AG10803 (cell line): ENCODE measurements at places on chromosomes 4 and X.

DNA sequence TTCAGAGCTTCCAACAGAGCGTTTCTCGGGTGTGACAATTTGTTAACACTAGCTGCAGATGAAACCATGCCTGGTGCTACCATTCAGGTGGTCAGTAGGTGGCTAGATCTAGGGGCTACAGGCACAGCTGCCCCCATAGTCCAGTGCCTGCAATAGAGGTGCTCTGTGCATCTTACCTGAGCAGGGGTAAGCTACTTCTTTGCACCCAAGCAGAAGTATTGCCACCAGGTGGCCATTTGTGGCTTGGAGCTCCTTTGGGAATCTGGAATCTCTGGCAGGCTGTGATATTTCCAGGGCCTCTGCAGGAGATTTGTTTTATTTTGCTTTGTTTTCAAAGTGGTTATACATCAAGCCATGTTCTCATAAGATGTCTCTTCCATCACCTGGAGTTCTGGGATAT, 170.7 kb upstream of the PUDP start:
- DNase-seq = peak; percentile 1

DNA sequence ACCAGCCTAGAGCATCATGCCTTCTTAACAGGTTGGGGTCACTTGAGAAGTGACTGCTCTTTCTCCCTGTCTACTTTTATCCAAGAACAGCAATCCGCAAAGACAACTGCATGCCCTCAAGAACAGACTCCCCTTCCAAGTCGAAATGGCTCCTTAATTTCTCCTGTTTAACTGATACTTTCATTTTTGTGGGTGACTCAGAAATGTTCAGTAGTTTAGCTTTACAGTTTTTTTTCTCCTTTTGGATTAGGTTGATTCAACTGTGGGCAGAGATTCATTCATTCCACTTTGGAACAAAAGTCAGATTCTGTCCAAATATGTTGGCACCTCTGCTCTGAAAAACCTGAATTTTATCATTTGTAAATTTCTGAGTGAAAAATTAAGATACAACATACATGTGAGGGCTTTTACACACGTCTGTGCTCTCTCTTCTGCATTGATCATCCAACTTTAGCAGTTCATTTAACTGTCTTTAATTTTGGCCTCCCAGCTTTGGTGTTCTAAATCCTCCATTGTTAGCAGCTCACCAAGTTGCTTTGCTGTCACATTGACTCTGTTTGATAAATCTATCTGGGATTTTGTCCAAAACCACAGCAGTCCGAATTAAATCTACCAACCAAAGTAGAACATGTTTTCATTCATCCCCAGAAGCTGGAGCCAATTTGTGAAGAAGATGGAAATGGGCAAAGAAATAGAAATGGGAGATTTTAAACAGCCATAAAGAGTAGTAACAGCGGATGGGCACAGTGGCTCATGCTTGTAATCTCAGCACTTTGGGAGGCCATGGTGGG, 50.0 kb downstream of the HOPX start:
- peak; percentile 56 for DNase-seq

GRCh38 chrX:21929209-21929608, 11.3 kb upstream of the SMS start:
- no peak for DNase-seq

GRCh38 chr4:23232987-23233386, 540.2 kb downstream of the GBA3 start:
- no peak for DNase-seq

GRCh38 chr4:173214661-173215060, 46.0 kb downstream of the GALNT7 start:
- DNase-seq = peak; percentile 59

DNA sequence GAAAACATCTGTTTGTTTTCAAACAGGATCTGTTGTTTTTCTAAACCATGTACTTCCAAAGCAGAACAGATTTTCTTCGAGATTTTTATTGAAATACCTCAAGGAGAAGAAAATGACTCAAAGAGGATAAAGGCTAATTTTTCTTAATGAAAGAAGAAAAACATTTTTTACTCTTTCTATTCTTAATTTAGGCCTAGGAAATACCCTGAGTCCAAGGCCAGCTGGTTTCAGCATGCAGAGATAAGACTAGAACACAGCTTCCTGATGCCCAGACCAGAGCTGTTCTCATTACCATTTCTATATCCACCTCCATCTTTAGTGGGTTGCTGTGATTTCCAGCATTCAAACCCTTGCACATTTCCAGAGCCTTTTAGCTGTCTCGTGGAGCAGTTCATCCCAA, 18.3 kb downstream of the GAB1 start:
- no peak for DNase-seq

DNA sequence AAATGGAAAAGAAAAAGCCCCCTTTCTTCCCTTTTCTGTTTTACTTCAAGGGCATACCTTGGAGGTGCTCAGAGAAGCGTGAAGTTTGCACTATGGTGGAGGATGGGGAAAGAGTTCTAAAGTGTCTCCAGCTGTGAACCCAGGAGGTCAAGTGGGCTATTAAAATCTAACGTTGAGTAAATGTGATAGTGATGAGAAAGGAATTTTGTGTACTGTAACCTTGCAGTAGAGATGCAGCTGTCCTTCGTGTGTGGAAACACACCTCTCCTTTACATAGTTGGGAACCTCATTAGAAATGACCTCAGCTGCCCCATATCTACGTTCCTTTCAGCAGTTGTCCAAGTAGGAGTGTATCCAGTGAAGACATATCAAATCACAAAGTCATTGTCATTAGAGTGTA, 26.5 kb downstream of the ADH5 start:
- peak; percentile 25 for DNase-seq

- no peak for DNase-seq
Measured at GRCh38 chr4:14924076-14924811, 78.0 kb upstream of the CPEB2 start.

DNA sequence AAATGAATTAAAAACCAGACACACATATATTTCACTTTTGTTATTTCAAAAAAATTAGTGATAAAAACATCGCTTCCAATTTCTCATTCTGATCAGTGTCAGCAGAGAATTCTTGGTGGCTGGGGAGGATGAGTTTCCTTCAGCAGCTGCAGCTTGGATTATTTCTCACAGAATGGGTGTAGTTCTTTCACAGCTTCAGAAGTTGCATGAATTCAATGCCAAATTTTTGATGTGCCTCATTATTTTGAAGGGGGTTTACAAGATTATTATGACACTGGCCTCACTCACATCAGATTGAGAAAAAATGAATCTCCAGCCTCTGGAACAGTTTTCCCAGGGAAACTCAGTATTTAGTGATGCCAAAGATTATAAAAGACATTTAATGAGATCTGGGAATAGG, 184.9 kb upstream of the WDFY3 start:
- no peak for DNase-seq

GRCh38 chr4:22490718-22491315, 25.0 kb downstream of the ADGRA3 start:
- no peak for DNase-seq

DNA sequence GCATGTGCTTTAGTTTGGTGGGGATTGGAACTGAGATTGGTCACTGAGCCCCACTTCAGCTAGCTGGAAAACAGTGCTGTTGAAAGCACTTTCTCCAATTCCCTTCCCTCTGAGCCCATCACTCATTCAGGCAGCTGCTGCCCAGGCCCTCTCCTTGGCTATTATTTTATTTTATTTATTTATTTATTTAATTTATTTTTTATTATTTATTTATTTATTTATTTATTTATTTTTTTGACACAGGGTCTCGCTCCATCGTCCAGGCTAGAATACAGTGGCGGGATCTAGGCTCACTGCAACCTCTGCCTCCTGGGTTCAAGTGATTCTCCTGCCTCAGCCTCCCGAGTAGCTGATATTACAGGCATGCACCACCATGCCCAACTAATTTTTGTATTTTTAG, 51.8 kb upstream of the RBPJ start:
- DNase-seq = no peak

GRCh38 chr4:153564630-153565525, 98.7 kb downstream of the TMEM131L start:
- DNase-seq = peak; percentile 65

DNA sequence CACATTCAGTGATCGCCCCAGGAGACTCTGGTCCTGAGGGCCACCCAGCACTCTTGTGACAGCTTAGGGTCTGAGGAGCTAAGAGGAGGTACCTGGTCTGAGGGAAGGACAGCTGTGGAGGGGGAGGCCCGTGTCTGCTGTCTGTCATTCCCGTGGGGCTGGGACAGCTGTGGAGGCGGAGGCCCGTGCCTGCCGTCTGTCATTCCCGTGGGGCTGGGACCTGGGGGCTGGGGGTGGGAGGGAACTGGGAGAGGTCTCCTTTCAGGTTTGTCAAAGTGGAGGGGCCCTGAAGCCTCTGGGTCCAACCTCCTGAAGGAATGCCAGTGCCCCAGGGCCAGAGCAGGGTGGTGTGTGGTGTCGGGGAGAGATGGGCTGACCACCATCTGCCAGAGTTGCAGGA, 45.0 kb upstream of the ADRA2C start:
- DNase-seq = no peak

DNA sequence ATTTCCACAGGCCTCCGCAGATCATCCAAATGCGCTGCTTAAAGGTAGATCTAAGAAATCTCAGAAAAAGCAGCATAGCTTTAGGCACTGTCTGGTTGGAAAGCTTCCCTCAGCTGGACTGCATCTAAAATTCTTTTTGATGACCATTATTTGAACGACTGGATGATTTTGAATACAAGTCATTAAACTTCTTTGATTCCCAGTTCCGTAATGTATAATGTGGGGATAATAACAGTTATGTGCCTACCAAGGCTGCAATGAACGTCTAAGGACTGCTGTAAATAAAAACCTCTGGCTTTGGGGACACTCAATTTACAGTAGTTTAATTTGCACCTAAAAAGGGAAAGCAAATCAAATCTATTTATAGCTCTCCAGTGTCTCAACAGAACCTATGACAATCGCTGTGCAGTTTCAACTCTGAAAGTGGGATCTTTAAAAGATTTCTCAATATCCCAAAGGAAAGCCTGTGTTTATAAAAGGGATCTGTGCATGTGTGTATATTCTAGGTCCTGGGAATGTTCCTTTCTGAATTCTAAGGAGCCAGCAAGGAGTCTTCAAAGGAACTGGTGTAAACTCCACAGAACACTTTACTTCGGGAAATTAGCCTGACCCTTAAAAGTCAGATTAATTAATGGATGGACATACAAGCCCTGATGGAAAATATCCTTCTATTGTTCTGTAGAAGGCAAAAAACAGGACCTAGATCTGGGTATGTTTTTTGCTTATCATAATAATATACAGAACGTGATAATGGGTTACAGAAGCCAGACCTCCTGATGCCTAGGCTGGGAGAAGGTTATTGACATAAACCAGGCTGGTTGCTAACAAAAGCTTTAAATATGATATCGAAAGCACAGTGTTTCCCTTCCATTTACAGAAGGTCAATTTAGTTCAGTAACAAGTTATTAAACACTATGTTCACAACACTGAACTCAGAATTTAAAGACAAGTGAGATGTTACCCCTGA, 53.4 kb downstream of the AFAP1 start:
- no peak for DNase-seq

- DNase-seq = no peak
Measured at GRCh38 chr4:73608689-73609594, 11.3 kb downstream of the RASSF6 start.

- no peak for DNase-seq
Measured at GRCh38 chr4:81839347-81840042, 367.8 kb upstream of the RASGEF1B start.

DNA sequence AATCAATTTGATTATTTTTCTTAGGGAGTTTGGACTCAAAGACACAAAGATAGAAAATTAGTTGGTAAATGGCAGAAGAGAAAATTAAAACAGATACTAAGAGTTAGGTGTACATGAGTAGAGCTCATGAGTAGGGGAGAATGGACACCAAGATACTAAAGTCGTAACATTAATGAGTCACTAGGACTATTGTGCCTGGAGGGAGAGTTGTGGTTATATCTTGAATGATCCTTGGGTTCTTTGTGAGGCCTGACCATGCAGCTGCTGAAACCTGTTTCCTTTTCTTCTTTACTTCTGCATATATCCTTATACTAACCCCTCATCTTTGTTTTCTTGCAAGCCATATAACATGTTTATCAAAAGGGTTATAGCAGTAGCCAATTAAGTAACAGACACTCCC, 532.8 kb downstream of the RPA4 start:
- DNase-seq = no peak

GRCh38 chrX:19750783-19751467, 136.5 kb downstream of the SH3KBP1 start:
- DNase-seq = no peak

DNA sequence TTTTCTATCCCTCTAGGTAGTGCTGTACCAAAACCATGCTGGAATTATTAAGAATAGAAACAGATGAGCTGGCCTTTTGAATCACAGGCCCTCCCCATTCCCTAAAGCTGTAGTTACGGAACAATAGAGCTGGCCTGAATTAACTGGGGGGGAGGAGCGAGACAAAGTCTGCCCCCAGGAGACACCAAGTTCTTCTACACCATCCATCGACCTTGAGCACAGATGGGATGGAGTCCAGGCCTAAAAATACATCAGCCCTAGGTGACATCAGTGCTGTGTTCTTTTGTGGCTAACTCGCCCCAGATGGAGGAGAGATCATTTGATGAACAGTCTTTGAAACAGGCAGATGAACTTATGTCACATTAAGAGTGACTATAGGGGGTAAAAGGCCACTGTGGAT, 49.6 kb downstream of the LHFPL1 start:
- peak; percentile 74 for DNase-seq

GRCh38 chr4:8581094-8581861, 1.1 kb downstream of the GPR78 start:
- no peak for DNase-seq

DNA sequence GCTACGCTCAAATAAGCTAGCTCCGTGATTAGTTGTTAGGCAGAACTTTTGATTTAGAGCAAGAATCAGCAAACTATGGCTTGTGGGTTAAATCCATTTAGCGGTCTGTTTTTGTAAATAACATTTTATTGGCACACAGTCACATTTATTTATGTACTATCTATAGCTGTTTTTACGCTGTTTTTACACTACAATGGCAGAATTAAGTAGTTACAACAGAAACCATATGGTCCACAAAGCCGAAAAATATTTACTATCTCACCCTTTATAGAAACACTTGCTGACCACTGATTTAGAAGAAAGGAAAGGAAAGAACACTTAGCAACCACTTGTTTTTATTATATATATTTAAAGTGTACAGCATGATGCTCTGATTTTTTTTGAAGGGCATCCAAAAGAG, 41.1 kb downstream of the THOC2 start:
- no peak for DNase-seq

DNA sequence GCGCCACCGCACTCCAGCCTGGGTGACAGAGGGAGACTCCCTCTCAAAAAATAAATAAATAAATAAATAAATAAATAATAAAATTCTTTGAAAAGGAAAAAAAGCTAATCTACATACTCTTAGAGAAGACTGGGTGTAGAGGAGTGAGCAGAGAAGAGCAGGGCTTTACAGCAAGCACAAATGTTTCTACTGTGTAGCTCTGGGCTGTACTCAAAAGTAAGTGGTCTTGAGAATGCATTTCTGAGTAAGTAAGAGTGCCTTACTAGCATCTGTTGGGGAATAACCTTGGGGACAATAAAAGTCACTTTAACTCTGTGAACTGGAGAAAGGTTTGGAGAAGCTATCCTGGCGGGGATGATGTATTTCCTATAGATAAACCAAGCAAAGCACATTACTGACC, 185.8 kb downstream of the WDFY3 start:
- no peak for DNase-seq

GRCh38 chr4:144113546-144113945, 27.0 kb downstream of the GYPA start:
- no peak for DNase-seq

- no peak for DNase-seq
Measured at GRCh38 chr4:15953625-15954024, 9.3 kb downstream of the FGFBP2 start.

- DNase-seq = no peak
Measured at GRCh38 chr4:5526080-5526846, 182.1 kb downstream of the EVC2 start.
